ENCODE measurements at places on chromosomes 2 and 18.
A peak's percentile ranks its signal among the peaks of the same experiment; 100 is the strongest.

DNA sequence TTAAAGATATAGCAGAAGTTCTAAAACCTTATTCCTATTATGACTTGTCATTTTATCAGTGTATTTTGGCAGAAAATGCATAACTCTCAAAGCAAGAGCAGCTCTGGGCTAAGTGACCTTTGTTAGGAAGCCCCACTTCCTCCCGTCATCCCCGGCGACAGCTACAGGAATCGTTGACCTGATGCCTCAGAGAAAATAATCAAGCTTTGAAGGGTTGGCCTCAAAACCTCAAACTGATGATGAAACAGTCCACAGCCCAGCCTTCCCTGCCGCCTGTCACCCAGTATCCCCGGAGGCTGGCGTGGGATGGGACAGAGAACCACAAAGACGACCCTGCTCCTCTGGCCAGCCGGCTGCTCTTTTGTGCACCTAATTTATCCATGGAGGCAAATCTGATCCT is 65.3 kb downstream of the KCNF1 start:
- no peak for DNase-seq

GRCh38 chr2:169260846-169261642 is 101.3 kb downstream of the LRP2 start:
- DNase-seq, result no peak

DNA sequence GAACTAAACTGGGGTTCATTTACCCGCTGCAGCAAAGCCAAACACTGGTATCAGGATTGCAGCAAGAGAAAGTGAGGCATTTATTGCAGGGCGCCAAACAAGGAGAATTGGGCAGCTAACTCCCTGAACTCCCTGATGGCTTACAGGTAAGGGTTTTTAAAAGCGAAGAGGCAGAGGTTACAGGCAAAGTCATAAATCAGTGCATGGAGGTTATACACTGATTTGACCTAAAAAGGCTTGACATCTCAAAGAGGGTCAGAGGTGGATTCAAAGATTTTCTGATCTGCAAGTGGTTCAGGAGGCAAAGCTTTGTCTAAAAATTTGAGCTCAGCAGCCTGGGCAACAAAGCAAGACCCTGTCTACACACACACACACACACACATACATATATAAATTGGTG is 102.8 kb upstream of the EPC2 start:
- DNase-seq, result no peak

DNA sequence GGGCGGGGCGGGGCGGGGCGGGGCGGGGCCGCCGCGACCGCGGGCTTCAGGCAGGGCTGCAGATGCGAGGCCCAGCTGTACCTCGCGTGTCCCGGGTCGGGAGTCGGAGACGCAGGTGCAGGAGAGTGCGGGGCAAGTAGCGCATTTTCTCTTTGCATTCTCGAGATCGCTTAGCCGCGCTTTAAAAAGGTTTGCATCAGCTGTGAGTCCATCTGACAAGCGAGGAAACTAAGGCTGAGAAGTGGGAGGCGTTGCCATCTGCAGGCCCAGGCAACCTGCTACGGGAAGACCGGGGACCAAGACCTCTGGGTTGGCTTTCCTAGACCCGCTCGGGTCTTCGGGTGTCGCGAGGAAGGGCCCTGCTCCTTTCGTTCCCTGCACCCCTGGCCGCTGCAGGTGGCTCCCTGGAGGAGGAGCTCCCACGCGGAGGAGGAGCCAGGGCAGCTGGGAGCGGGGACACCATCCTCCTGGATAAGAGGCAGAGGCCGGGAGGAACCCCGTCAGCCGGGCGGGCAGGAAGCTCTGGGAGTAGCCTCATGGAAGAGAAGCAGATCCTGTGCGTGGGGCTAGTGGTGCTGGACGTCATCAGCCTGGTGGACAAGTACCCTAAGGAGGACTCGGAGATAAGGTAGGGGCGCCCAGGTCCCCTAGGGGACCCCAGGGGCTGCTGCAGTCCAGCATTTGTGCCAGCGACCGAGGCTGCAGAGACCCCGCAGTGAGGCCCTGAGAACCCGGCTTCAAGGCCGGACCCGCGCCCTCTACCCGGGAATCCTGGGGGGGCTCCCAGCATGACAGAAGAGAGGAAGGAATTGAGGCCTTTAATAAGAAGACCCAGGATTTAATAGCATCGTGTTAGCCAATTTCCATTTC is at the start of gene KHK:
Gene KHK, plus strand, starts transcription at position 49 of the 870 bp plus-strand sequence. Its CDS starts 488 bp downstream, at position 537.
- no peak for DNase-seq

DNA sequence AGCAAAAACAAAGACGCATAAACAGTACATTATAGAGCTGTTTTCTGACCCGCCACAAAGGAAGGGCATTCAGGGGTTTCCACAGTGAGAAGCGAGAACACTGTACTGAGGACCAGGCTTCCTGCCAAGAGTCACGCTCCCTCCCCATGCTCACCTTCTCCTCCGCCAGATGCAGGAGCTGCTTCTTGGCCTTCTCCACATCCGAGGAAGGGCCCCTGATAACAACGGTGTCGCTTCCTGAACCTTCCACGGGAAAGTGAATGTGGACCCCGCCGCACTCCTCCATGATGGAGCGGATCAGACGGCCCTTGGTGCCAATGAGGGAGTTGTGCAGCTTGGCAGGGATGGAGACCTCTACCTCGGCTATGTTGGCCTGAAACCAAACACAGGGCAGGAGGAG is 53.8 kb downstream of the ANO7 start:
- no peak for DNase-seq

GRCh38 chr2:69012310-69013141 is 453 bp upstream of the ANTXR1 start:
- DNase-seq, result no peak

GRCh38 chr2:125313806-125314205 is 1288.7 kb downstream of the CNTNAP5 start:
- no peak for DNase-seq

DNA sequence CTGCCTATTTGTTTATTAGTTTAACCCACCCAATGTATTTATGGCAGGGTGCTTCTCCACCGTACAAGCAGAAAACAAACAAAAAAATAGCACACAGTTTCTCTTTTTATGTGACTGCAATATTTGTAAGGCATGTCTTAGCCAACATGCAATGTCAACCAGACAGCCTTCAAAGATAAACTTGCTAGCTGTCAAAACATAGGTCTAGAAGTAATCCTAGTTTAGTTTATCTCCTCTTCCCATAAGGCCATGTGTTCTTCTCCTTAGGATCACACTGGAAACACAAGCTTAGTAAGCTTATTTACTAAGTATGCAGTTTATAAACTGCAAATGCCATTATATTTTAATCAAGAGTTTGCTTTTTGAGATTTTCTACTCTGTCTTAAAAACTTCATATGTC is 75.6 kb downstream of the LDAH start:
- DNase-seq, result no peak

DNA sequence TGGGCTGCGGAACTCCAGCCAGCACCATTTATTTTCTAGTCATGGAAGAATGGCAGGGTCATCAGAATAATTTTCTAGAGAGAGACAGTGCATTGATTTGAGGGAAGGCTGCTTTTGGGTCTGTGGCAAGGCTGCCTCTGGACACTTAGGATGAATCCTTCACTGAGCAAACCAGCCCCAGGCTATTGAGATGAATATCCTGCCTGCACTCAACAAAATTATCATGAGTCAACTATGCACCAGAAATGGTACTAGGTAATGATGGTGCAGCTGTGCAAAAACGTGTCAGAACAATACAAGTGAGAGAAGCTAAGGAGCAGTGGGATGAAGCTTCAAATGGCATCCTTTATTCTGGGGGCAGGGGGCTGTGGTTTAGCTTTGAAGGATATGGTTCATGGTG is 115.8 kb downstream of the SPHKAP start:
- DNase-seq, result no peak

DNA sequence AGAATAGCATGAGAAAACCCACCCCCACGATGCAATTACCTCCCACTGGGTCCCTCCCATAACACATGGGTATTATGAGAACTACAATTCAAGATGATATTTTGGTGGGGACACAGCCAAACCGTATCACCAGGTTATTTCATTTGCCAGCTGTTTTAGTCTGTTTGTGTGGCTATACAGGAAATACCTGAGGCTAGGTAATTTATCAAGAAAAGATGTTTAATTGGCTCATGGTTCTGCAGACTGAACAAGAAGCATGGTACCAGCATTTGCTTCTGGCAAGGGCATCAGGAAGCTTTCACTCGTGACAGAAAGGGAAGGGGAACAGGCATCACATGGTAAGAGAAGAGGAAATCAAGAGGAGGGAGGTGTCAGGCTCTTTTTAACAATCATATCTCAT is 329.2 kb downstream of the GULP1 start:
- no peak for DNase-seq

GRCh38 chr2:235606004-235606715 is 112.3 kb downstream of the AGAP1 start:
- no peak for DNase-seq

- DNase-seq, result no peak
Measured at GRCh38 chr2:127683757-127684156, 8.4 kb upstream of the LIMS2 start.

DNA sequence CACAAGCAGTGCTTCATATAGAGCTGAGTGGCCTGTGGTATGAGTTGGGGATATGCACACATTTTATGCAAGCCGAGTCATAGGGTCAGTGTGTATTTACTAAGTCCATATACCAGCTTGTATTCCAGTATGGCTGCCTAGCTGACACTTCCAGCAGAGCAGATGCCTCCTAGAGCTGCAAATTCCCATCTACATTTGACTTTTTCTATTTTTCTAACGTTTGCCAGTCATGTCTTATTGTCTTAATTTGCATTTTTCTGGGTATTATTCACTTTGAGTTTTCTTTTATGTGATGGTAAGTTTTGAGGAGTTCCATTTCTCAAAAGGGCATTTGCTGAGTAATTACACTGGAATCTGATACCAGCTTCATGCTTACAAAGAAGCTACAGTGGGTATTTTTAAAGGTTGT is 334.5 kb upstream of the CDH2 start:
- DNase-seq, result no peak

DNA sequence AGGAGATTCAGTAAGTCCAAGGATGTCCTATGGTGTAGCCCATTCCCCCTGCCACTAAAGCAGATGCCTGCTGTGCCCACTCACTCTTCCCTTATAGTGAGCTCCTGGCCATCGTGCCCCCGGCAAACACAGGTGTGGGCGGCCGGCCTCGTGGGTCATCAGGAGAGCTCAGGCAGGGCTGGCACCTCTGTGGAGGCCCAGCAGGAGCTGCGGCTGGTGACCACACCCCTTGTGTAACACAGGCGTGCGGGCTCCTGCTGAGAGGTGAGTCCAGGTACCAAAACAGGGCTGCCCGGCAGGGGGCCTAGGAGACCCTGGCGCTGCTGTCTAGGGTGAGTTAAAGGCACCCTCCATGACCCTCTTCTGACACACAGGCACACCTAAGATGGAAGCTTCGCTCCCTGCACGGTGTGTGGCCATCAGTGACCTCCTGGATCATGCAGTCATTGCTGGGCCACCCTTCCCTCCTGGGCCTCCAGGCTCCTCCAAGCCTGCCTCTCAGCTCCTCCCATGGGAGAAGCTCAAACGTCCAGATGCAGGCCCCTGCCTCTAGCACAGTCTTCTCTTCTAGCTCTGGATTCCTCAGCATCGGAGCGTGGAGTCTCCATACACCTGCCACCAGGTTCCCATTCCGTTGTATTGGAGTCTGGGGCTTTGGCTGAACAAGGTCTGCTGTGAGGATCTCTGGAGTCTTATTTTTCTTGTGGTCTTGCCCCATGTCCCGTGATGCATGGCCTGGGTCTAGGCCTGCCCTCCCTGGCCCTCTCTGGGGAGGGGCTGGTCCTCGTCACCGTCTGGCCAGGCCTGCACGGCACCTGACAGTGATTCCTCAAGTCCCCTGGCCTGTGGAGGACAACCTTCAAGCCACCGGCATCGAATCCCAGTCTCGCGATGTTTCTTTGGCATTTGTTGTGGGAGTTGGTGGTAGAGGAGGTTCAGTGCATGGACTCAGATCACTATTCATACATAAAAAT is 246.9 kb downstream of the ACKR3 start:
- no peak for DNase-seq

GRCh38 chr2:25161055-25161781 is 7.2 kb downstream of the POMC start:
- DNase-seq, result peak; percentile 69

- no peak for DNase-seq
Measured at GRCh38 chr18:23523429-23524212, 20.3 kb downstream of the RMC1 start.

- DNase-seq, result no peak
Measured at GRCh38 chr18:12068950-12069320, 24.7 kb upstream of the ANKRD62 start.

DNA sequence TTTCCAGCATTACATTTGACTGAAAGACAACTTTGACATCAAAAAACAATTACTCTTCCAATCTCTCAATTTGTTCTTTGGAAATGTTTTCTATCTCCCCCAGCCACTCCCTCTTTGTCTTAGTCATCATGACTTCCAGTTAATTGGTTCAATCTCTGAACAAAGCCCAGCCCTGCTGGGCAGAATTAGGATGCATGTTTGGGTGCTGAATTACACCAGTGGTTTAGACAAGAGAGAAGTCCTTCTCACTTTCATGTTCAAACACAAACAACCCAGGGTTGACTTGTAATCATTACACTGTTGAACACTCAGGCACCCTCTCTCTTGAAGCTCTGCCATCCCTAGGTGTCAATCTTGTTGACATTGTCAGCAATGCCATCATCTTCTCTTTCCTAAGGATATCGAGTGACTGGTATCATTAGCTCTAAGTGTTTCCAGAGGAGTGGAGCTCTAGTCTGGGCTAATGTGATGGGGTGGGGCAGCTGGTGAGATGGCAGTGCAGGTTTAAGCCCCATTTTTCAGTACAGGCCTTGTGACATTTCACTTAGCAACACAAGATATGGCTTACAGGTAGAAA is 90.8 kb upstream of the MEIS1 start:
- no peak for DNase-seq

- no peak for DNase-seq
Measured at GRCh38 chr2:42109959-42110640, 59.1 kb upstream of the EML4 start.

DNA sequence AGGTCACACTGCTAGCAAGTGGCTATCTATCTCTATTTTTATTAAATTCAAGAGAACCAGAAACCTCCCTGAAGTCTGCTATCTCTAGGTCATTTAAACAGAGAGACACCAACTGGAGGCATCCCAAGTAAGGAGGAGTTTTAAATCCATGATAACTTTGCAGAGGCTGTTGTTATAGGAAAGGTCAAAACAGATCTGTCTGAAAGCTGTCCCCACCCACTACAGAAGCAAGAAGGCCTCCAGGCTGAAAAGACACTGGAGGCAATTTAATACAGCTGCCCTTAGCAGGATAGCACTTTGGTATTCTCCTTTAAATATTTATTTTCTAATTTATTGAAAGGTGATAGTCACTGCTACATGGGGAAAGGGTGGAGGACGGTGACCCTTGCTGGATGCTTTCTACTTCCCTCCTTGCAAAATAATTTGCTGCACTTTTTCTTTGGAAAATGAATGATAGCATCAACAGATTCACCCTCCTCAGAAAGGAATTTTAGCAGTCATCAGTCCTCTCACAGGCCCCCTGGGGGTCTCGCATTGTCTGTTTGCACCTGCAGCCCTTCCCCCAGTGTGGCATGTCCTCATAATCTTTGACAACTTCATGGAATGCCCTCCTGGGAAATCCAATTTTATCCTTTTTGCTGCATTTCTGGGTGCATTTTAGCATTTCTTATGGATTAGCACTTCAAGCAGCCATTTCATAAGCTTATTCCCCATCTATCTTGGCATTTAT is 429.5 kb upstream of the TNP1 start:
- DNase-seq, result no peak
